OCI-LY7 (cell line): ENCODE measurements at places on chromosomes 1 and 21. TPM values are rescaled to one million over a fixed set of nuclear protein-coding genes. Genes with fewer than 3 reads are reported as not detected.

TAS1R3 gene
- total RNA-seq: 0.99 and 1.2 TPM in 2 replicates

CCDC185 gene
- not detected in 2 replicates for total RNA-seq

PPFIA4 gene
- 0.55 and 2.7 TPM in 2 replicates for total RNA-seq

KMO gene
- total RNA-seq: 10.4 and 14.2 TPM in 2 replicates

OR14K1 gene
- not detected in 2 replicates for total RNA-seq

HPCAL4 gene
- total RNA-seq: not detected in 2 replicates

BRINP3 gene
- total RNA-seq: not detected in 2 replicates

HES2 gene
- total RNA-seq: not detected in 2 replicates

AUNIP gene
- total RNA-seq: 15.1 and 16.8 TPM in 2 replicates

LCE1F gene
- total RNA-seq: not detected in 2 replicates

IFI44 gene
- not detected in 2 replicates for total RNA-seq

SLC26A9 gene
- total RNA-seq: not detected in 2 replicates

RHD gene
- not detected in 2 replicates for total RNA-seq

PRMT6 gene
- 42.9 and 46.9 TPM in 2 replicates for total RNA-seq

ALDH9A1 gene
- 27.7 and 32.1 TPM in 2 replicates for total RNA-seq

XCL2 gene
- not detected in 2 replicates for total RNA-seq

CELA2B gene
- total RNA-seq: not detected in 2 replicates

IGFN1 gene
- total RNA-seq: not detected in 2 replicates

CFHR2 gene
- not detected in 2 replicates for total RNA-seq

PDC gene
- not detected in 2 replicates for total RNA-seq

ECM1 gene
- total RNA-seq: 2.7 and 3.8 TPM in 2 replicates

CNKSR1 gene
- 2.5 and 2.7 TPM in 2 replicates for total RNA-seq

DMRTB1 gene
- total RNA-seq: not detected in 2 replicates

ODR4 gene
- 11.6 and 16.1 TPM in 2 replicates for total RNA-seq

REN gene
- not detected in 2 replicates for total RNA-seq

SERTAD4 gene
- total RNA-seq: not detected in 2 replicates

IL23R gene
- 0.13 and 0.23 TPM in 2 replicates for total RNA-seq
